Fibroblast of the aortic adventitia (primary cell): ENCODE measurements at places on chromosomes 3 and 15. TPM values are rescaled to one million over a fixed set of nuclear protein-coding genes. Genes with fewer than 3 reads are reported as not detected.

TMEM158 gene
- total RNA-seq: 4.5 and 19.3 TPM in 2 replicates

PRKAR2A gene
- total RNA-seq: 33.9 and 43.4 TPM in 2 replicates

MYL3 gene
- total RNA-seq: not detected in 2 replicates

GLDN gene
- total RNA-seq: 0.49 and 13.3 TPM in 2 replicates

ZFYVE19 gene
- 13.0 and 24.9 TPM in 2 replicates for total RNA-seq
